ENCODE measurements at places on chromosomes 2 and 18.

DNA sequence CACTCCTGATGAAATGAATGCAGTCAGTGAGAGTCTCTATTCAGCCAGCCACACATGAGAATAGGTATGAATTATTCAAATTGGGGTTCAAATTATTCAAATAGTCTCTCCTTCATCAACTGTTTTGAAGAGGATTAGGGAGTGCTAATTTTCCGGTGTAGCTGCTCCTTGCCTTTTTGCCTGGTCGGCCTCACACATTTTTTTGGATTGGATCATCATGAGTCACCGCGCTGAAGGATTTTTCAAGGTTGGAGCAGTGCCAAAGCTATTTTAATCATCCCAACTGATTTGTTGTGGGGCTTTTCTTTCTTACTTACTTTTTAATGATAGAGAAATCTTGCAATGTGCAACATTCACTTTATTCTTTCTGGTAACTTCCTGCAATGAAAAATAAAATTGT is 2.4 kb upstream of the DTNA start:
- DNase-seq, result no peak

DNA sequence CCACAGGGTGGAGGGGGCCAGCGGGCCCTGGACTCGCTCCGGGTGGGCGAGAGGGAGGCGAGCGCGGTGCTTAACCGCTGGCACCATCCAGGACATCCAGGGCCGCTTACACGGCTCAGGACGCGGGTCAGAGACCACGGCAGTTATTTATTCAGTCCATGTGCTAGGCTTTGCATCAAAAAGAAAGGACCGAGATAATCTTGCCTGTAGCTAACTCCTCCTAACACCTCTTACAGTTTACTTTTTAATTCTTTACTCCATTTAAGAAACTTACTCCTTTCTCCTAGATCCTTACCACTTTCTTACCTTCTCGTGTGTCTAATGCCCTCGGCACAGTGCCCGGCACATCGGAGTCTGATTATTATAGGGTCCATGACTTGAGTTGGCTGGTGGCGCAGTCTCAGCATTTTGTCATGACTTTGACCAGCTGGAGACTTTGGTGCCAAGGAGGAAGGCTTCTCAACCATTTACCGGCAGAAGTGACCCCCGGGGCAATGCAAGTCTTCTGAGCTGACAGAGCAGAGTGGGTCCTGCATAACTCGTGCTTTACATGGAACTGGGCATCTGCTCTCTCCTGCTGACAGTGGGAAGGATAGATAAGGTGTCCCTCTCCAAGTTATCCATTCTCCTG is 503 bp downstream of the ANXA4 start:
- no peak for DNase-seq

DNA sequence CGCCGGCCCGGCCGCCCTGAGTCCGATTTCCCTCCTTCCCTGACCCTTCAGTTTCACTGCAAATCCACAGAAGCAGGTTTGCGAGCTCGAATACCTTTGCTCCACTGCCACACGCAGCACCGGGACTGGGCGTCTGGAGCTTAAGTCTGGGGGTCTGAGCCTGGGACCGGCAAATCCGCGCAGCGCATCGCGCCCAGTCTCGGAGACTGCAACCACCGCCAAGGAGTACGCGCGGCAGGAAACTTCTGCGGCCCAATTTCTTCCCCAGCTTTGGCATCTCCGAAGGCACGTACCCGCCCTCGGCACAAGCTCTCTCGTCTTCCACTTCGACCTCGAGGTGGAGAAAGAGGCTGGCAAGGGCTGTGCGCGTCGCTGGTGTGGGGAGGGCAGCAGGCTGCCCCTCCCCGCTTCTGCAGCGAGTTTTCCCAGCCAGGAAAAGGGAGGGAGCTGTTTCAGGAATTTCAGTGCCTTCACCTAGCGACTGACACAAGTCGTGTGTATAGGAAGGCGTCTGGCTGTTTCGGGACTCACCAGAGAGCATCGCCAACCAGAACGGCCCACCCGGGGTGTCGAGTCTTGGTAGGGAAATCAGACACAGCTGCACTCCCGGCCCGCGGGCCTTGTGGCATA is 4.6 kb downstream of the SIX2 start:
- no peak for DNase-seq

DNA sequence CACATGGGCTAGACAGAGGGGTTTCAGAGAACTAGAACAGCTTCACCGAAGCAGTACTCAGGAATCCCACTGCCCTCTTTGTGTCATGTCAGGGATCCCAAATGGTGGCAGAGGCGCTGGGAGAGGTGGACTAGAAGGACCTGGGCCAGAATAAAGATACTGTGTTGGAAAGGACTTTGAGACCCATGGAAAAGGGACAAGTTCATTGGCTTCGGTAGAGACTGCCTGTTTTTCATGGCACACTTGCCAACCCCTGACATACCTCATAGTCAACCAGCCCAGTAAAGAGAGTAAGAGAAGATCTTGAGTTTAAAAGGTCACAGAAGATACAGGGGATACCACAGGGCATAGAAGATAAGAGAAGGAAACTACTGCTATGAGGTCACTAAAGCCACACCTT is 381.0 kb downstream of the RIT2 start:
- no peak for DNase-seq

DNA sequence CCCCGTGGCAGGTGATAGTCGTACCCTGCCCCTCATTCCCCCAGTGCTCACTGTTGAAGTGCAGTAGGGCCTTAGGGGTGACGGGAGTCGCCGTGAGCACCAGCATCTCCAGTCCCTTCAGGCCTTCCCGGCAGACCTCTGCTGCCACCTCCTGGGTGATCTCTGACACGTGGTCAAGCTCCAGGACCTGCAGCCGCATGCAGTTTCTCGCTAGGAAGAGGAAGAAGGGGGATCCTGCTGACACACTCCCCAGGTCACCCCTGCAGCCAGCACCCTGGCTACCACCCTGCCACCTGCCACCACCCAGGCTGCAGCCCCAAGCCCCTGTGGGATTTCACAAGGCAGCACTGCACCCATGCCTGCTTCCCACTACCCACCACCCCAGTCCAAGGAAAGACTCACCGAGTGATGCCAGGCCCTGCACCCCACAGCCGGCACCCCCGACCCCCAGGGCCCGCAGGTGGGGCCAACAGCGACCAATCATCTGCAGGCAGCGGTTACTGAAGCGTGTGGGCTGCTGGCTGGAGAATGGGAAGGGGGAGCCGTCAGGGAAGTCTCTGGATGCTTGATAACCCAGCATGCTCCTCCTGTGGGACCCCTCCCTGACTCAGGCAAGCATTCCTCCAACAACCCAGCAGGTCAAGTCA is 23.8 kb downstream of the FBXO41 start:
- DNase-seq, result peak; percentile 29

- DNase-seq, result no peak
Measured at GRCh38 chr2:231684314-231685223, 23.8 kb upstream of the PTMA start.

- no peak for DNase-seq
Measured at GRCh38 chr2:41483982-41484857, 563.6 kb upstream of the PKDCC start.

- no peak for DNase-seq
Measured at GRCh38 chr2:202290970-202291369, 25.4 kb downstream of the NOP58 start.

Measured in CD4-positive, alpha-beta T cell treated with Interleukin-6 for 4 hours (primary cell).